ENCODE measurements at places on chromosomes 2 and 18.

- DNase-seq, result no peak
Observed at GRCh38 chr2:15279201-15279876, 281.8 kb downstream of the NBAS start.

- DNase-seq, result no peak
Observed at GRCh38 chr2:150931451-150931850, 330.2 kb downstream of the RBM43 start.

- no peak for DNase-seq
Observed at GRCh38 chr2:134217351-134217750, 36.5 kb upstream of the MGAT5 start.

GRCh38 chr2:239114119-239114581 lies 266.3 kb downstream of the TWIST2 start:
- DNase-seq, result no peak

- no peak for DNase-seq
Observed at GRCh38 chr2:14134771-14135170, 497.7 kb upstream of the LRATD1 start.

GRCh38 chr2:58202404-58202803 lies 38.7 kb downstream of the FANCL start:
- DNase-seq, result no peak

GRCh38 chr2:146123714-146124113 lies 1603.8 kb upstream of the ZEB2 start:
- no peak for DNase-seq

DNA sequence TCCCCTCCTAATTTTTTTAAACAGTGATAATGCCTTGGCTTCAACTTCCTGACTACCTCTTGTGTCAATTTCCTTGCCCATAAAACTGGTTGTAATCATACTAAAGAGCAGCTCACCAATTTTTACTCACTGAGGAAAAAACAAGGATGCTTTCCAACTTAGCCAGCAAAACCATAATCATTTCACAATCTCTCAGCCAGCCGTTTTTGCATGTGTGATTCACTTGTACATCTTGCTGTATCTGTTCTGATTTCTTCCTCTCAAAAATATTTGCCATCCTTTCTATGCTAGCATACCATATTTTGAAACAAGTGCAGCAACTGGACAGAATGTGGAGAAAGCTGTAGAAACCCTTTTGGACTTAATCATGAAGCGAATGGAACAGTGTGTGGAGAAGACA lies 60.7 kb downstream of the RAB27B start:
- no peak for DNase-seq

- DNase-seq, result no peak
Observed at GRCh38 chr2:2484301-2484700, 153.2 kb upstream of the MYT1L start.

GRCh38 chr2:237858294-237859081 lies 935 bp upstream of the RAMP1 start:
- peak; percentile 61 for DNase-seq

DNA sequence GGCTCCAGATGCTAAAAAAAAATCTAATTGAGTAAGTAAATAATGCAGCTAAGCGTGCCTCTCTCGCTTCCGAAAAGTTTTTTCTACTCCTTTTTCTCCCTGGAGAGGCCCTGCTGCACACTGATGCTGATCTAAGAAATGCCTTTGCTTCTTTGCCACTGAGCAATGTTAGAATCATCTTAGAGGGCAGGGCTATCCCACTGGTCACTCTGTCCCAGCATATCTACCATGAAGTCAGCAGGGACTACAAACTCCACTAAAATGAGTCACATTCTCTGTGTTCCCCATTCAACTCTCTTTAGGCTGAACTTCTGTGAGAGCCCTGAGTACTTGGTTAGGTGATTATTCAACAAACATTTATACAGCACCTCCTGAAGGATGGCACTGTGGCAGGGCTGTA lies 127.6 kb upstream of the LYPD1 start:
- no peak for DNase-seq

DNA sequence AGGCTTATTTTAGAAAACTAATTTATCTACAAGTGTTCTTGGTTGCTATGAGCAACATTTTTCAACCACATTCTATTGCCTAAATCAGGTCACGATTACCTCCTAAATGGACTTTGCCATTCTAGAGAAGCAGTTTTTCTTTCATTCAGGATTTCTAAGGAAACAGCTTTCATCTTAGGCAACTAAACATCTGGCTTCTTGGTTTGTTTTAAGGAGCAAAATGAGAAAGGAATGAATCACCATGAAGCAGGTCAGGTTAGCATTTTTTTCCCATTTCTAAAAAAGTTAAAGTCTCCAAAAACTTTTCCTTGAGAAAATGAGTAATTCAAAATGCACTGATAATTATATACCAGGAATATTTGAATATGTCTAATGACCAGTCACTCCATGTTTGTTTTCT lies 114.8 kb downstream of the GAREM1 start:
- DNase-seq, result no peak

DNA sequence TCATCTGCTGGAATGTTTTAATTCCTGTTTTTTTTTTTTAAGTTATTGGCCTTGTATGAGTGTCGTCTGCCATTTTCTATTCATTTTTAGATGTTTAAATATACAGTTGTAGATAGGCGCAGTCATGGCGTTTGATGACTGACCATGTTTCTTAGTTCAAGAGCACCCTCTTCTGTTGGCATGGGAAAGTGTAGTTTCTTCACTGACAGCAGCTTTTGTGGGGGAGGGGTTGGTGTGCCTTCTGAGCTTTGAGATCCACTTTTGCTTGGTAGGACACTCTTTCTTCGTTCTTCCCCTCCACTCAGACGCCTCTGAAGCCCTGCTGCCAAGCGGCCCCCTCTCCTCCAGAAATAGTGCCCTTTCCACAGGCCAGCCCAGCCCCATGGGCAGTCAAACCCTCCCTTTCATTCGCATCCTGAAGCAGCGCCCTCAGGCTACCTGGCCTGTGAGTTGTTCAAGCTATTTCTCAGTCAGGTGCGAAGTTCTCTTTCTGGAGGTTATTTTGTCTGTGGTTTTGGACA lies 492.0 kb downstream of the TNS1 start:
- DNase-seq, result peak; percentile 85

- DNase-seq, result no peak
Observed at GRCh38 chr2:232133078-232133477, 171.6 kb downstream of the DIS3L2 start.

DNA sequence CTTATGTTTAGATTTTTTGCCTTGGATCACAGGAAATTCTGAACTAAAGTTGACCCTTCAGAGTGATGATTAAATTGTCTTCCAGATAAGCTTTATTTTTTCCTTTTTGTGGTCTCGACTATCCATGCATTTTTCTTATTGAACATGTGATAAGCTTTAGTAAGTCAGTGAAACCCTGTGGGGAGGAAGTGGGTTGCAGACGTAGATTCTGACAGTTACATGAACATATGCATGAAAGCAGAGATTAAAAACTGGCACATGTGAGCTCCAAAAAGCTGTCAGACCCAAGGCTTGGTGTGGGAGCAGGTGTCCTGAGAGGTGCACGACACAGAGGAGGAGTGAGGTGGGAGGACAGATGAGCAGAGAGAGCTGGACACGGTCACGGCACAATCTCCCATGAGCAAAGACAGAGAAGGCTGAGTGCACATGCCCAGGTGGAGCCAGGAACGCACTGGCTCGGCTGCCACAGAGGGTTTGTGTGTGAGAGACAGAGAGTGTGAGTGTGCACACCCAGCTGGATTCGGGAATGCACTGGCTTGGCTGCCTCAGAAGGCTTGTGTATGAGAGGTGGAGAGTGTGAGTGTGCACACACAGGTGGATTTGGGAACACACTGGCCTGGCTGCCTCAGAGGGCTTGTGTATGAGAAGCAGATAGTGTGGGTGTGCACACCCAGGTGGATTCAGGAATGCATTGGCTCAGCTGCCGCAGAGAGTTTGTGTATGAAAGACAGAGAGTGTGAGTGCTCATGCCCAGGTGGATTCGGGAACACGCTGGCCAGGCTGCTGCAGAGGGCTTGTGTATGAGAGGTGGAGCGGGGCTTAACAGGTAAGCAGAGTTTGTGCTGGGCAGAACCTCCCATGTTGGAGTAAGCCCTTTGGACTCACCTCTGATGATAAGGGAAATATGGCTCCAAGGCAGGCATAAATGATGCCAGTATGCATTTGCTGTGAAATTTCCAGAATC lies 849.1 kb upstream of the SALL3 start:
- no peak for DNase-seq

GRCh38 chr2:10343658-10344057 lies 41.0 kb downstream of the HPCAL1 start:
- DNase-seq, result peak; percentile 95

- DNase-seq, result peak; percentile 64
Observed at GRCh38 chr18:49560624-49561288, 1.1 kb upstream of the LIPG start.

- no peak for DNase-seq
Observed at GRCh38 chr2:136327162-136327852, 209.4 kb upstream of the CXCR4 start.

GRCh38 chr2:172736424-172737174 lies 954 bp downstream of the RAPGEF4 start:
- peak; percentile 18 for DNase-seq

DNA sequence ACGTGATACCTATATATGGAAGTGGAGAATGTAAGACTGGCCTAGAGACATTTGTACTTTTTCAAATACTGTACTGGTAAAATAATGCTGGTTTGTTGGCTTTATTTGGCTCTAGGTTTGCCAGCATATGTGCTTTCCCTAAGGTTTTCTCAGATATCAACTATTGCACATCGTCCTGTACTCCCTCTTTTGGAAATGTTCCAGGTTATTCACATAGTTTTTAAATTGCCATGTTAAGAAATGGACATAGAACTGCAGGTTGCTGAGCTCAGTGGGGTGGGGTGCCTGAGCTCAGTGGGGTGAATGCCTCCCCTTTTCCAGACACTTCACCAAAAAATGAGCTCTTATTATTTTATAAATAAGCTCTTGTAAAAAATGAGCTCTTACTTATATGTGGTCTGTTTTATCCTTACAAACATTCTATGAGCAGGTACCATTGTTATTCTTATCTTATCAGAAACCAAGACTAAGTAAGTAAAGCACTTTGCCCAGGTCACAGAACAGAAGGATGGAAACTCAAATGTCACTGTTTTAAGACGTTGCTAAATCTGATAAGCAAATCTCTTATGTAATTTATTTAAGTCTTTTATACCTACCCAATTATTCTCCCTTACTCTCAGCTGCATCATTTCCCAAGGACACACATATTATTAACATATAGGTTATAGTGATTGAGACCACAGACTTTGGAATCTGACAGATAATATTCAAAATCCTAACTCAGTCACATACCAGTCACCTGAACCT lies 99.0 kb downstream of the CPS1 start:
- peak; percentile 71 for DNase-seq

DNA sequence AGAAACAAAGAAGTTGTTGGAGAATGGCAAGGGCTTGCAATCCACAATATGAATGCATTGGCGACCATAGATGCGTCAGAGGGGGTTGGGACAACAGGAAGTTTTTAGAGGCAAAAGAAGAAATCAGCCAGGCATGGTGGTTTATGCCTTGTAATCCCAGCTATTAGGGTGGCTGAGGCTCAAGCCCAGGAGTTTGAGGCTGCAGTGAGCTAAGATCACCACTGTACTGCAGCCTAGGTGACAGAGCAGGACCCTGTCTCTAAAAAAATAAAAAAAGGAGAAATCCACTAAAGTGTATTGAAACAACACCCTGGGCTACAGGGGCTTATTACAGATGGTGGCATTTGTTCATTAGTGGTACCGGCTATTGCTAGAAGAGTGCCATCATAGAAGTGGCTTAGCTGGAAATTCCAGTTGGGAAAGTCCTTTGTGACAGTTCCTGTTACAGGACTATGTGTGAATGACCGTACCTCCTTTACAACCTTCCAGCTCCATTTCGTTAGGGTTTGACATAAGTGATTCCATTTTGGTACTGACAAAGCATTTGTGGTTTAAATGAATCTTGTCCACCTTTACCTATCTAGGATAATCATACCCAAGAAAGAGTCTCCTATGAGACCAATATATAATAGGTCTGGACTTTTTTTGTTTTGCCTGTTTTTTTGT lies 10.7 kb upstream of the WDSUB1 start:
- no peak for DNase-seq

DNA sequence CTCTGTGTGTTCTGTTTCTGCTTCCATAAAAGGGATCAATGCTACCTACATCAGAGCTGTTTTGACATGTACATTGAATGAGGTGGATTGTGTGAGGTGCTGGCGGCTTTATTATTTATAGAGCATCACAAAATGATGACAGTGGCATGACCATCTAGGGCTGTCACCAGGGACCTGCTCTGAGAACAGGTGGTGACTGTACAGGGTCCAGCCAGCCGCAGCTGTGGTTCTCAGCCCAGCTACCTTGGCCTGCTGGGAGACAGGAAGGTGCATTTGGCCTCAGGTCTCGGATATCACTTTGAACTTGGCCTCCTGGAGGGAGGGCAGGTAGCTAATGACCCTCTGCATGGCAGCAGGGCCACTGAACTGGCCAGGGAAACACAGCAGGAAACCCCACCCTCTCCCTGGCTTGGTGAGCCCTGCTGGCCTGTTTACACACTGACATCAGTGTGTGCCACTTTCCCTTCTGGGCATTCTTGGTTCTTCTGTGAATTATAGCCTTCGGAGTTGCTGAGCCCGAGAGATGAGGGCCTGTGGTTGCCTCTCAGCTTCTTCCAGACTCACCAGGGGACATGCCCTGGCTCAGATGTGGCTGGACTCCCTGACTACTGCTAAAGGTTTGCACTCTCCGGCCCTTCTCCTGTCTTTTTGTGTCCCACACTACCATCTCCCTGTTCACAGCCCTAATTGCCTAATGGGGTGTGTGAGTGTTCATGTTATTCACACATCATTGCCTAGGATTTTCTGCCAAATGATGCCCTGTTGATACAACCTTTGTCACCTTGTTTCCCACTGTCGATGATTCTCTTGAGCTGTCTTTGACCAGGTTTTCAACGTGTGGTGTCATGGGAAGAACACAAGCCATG lies 109.2 kb upstream of the RAB12 start:
- DNase-seq, result peak; percentile 70

DNA sequence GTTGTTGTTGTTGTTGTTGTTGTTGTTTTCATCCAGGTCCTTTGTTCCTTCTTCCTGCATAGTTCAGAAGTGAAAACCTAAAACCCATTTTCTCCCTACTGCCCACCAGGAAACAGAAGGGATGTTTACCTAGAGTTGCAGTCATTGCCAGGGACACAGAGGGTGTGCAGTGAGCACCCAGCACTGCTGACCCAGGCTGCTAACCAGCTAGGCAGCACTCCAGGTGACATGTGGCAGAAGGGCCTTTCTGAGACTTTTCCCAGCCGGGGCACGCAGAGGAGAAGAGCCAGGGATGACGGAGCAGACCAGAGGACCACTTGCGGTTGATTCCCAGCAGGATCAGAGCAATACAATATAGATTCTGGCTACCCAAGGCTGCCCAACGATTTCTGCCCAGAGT lies 286.3 kb downstream of the BCL11A start:
- DNase-seq, result no peak

DNA sequence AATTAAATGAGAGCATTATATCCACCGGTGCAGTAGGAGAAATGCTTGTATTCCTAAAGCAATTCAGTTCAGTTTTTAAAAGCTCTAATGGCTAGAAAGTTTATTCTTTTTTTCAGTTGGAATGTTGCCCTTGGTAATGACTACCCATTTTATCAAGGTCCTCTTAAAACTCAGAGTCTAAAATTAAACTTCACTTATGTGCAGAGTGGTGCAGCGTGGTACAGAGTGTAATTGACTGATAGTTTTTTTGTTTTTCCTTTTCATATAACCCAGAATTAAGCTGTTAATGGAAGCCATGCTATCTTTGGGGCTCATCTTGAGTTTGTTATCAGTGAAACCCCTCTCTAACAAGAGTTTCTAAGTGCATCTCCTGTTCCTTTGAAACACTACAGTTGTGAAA lies 21.4 kb downstream of the NCOA1 start:
- DNase-seq, result no peak

GRCh38 chr2:220279372-220279771 lies 651.9 kb downstream of the SLC4A3 start:
- no peak for DNase-seq

GRCh38 chr2:195818526-195818925 lies 161.5 kb downstream of the SLC39A10 start:
- DNase-seq, result no peak
